Left kidney (tissue), 8 donors: ENCODE measurements at places on chromosomes 12 and 14. TPM values are rescaled to one million over a fixed set of nuclear protein-coding genes. Genes with fewer than 3 reads are reported as not detected.

MIP gene
- 0.17 TPM for polyA plus RNA-seq

DNA sequence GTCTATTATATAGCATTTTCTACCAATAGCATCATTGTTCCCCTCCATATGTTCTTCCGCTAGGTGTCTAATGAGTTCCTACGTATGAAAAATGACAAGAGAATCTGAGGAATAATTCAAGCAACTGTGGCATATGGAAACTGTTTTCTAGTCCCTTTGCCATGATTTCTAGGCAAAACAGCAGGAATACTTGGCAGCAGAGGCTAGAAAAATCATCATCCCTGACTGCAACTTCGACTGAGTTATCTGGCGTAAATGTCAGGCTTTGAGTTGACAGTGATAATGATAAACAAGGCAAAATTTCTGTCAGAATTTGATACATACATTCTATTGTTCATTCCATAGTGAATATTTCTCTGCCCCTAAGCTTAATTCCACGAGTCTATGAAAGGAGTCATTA, 572.8 kb upstream of the USP15 start:
- no peak for DNase-seq

DNA sequence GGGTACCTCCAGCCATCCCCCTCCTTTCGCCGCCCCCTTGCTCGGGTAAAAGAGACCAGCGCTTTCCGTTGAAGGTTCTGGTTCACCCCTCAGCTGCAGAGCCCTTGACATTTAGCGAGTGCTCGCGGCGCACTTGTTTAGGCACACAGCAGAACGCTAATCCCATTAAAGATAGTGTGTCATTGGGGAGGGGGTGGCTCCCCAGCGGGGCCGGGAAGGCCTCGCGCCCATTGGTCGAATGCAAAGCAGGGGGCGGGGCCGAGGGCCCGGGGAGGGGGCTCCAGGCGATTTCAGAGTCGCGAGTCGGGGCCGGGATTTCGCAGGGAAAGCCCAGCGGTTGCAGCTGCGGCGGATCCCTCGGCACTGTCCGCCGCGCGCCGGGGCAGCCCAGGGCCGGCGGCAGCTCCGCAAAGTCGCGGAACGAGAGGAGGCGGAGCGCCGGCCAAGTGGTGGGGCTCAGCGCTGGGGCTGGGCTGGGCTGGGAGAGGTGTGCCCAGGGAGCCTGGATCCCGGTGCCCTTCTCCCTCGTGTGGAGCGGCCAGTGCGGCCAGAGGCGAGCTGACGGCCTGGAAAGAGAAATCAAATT, 122.9 kb downstream of the TSPAN9 start:
- DNase-seq: peak; percentile 80

DNA sequence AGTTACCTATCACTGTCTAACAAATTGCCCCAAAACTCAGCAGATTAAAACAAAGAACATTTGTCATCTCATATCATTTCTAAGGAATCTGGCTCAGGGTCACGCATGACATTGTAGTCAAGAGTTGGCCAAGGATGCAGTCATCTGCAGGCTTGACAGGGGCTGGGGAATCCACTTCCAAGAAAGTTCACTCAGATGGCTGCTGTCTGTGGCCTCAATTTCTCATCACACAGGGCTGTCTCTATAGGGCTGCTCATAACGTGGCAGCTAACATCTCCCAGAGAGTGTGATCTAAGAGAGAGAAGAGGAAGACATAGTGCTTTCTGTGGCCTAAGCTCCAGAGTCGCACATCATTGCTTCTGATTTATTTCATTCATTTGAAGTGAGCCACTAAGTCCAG, 17.0 kb upstream of the IL22 start:
- no peak for DNase-seq

GRCh38 chr12:48781750-48782456, 7.0 kb downstream of the ADCY6 start:
- no peak for DNase-seq

GRCh38 chr12:81337886-81338285, 260.0 kb downstream of the ACSS3 start:
- no peak for DNase-seq
